Renal cortical epithelial cell (primary cell): ENCODE measurements at places on chromosomes 16 and 17. TPM values are rescaled to one million over a fixed set of nuclear protein-coding genes. Genes with fewer than 3 reads are reported as not detected.

ZNF319 gene
- 3.8 and 30.2 TPM in 2 replicates for total RNA-seq

- peak; percentile 54 for DNase-seq
Measured at GRCh38 chr16:68778551-68779231, 41.6 kb downstream of the CDH1 start.

DNA sequence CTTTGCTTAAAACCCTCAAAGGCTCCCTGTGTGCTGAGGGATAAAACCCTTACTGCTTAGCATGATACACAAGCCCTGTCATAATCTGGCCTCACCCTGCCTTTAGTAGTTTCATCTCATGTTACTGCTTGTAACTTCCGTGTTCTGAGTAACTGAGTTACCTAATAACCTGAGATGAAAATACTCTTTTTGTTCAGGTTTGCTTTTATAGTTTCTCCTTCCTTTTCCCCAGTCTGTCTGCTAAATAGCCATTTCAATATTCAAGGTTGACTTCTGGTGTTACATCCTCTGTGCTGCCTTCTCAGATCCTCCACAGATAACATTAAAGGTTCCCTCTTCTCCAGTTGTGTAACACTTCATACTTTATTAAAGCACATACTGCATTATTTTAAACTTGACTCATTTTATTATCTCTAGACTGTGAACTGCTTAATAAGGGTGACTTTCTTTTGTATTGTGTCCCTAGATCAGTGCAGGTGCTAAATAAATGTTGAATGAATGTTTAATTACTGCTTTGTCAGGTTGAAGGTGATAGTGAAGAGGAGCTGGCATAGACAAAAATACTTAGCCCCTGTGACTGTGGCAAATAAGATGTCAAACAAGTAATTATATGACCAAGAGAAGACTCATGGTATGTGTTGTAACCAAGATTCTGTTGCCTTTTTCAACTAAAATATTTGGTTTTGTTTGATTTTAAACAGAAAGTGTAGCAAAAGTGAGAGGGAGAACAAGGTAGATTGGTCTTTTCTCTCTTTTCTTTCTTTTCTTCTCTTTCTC is 47.8 kb downstream of the NFAT5 start:
- peak; percentile 81 for DNase-seq

DNA sequence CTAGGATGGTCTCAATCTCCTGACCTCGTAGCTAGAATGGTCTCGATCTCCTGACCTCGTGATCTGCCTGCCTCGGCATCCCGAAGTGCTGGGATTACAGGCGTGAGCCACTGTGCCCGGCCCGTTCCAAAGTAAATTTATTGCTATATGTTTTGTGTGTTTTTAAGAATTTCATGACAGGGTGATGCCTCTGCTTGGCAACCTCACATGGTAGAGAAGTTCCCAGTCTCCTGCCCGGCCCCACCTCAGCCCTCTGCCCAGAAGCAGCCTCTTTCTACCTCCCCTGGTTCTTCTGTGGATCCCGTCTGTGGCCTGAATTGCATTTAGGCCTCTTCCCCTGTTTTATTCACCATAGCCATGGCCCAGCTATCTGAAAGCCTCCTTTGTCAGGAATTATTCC is 55.0 kb downstream of the B9D1 start:
- DNase-seq = no peak

DNA sequence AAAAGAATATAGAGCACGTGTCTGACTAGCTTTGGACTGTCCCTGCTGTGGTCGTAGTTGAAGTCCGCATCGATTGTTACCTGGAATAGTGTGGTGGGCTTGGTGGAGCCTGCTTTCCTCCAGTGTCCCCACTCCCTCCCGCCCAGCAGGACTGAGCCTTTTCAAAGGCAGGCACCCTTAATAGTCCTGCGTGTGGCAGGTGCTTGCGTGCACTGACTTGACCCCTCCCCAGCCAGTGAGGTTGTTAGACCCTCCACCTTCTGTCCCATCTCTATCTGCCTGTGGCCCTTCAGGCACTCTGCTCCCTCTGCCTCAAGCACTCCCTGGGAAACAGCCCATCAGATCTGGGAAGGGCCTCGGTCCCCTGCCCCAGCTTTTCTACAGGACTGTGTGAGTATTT is 36.6 kb downstream of the TMEM11 start:
- no peak for DNase-seq

GRCh38 chr16:72397876-72398275 is 225.9 kb upstream of the PMFBP1 start:
- no peak for DNase-seq

KRT32 gene
- total RNA-seq = not detected in 2 replicates

DNA sequence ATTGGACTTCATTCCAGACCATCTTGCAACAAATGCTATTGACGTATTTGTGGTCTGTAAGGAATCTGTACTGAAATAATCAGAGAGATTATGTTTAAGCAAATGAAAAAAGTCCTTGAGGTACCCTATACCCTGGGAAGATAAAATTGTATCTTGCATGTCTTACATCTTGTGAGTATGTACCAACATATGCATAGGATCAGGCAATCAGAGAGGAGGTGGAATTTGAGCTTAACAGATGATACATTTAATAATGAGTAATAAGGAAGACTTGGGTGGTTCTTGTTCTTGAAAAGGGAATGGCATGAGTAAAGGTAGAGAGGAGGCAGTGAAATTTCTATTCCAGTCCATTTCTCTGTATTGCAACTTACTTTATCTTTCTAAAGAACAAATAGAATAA is 10.6 kb downstream of the MOSMO start:
- DNase-seq = no peak

GRCh38 chr17:40014375-40014980 is 762 bp upstream of the CSF3 start:
- no peak for DNase-seq

- no peak for DNase-seq
Measured at GRCh38 chr17:63837962-63838600, 4.4 kb downstream of the SMARCD2 start.

CHAD gene
- total RNA-seq = not detected in 2 replicates

MED9 gene
- total RNA-seq = 10.6 and 22.5 TPM in 2 replicates

ZNF267 gene
- 25.5 and 41.5 TPM in 2 replicates for total RNA-seq

DNA sequence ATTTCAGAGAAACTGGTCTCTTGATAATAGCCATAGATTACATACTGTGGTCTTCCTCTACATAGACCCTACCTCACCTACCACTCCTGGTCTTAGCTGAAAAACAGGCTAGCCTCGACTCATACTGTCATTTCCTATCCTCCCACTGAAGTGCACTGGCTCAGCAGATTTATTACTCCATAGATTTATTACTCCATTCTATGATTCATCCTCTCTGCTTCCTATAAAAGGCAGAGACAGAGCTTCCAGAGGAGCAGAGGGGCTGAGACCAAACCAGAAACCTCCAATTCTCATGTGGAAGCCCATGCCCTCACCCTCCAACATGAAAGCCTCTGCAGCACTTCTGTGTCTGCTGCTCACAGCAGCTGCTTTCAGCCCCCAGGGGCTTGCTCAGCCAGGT is at the start of gene CCL7:
Gene CCL7 (plus strand): TSS at position 253 of the 400 bp plus-strand sequence. CDS start 70 bp downstream, at position 323.
- peak; percentile 37 for DNase-seq

GRCh38 chr16:82730901-82731300 is 104.1 kb downstream of the CDH13 start:
- DNase-seq = no peak

GRCh38 chr16:6615636-6616035 is 717.0 kb upstream of the RBFOX1 start:
- no peak for DNase-seq

- no peak for DNase-seq
Measured at GRCh38 chr17:78796517-78796900, 14.4 kb upstream of the CYTH1 start.

- no peak for DNase-seq
Measured at GRCh38 chr17:79405823-79406222, 205.0 kb downstream of the RBFOX3 start.

DNA sequence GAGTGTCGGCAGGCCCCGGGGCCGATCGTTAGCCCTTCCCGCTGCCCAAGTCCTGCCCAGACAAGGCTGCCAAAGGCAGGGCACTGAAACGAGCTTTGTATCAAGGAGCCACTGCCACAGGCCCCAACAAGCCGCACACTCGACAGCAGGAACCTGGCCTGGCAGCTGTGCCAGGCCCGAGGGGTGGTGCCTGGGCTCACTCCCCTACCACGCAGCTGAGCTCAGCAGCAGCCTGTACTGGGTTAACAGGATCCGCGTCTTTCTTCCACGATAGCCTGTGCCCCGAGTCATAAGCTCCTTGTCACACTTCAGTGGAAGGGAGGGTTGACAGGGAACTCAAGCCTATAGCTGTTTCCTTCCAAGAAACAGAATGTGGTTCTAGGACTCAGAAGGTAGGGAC is 87.9 kb downstream of the ABR start:
- DNase-seq = no peak

- DNase-seq = no peak
Measured at GRCh38 chr16:11241480-11242204, 14.4 kb downstream of the SOCS1 start.

- DNase-seq = no peak
Measured at GRCh38 chr16:55728797-55729196, 73.0 kb downstream of the SLC6A2 start.

GRCh38 chr17:69461951-69462369 is 47.5 kb downstream of the MAP2K6 start:
- no peak for DNase-seq

FN3KRP gene
- 18.8 and 21.3 TPM in 2 replicates for total RNA-seq

DNA sequence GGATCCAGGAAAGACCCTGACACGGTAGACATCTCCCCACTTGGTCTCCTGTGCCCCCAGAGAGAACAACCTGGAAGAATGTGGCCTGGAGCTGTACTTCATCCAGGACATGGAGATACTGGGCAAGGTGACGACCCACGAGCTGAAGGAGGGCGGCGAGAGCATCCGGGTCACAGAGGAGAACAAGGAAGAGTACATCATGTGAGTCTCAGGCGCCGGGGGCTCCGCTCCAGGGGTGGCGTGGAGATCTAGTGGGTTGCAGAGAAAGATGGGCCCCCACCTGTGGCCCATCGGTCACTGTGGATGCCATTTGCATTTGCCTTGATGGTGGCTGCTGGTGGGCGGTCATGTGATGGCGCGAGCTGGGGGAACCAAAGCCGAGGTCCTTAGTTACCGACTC is 14.9 kb upstream of the CLEC18A start:
- DNase-seq = no peak

GRCh38 chr17:4598776-4599504 is 14.6 kb downstream of the SMTNL2 start:
- no peak for DNase-seq

C1QL1 gene
- total RNA-seq = 0.35 and 0.45 TPM in 2 replicates

- no peak for DNase-seq
Measured at GRCh38 chr17:71759422-71760060, 361.3 kb upstream of the SOX9 start.

GRCh38 chr17:56528696-56529095 is 64.8 kb upstream of the NOG start:
- DNase-seq = no peak

DNA sequence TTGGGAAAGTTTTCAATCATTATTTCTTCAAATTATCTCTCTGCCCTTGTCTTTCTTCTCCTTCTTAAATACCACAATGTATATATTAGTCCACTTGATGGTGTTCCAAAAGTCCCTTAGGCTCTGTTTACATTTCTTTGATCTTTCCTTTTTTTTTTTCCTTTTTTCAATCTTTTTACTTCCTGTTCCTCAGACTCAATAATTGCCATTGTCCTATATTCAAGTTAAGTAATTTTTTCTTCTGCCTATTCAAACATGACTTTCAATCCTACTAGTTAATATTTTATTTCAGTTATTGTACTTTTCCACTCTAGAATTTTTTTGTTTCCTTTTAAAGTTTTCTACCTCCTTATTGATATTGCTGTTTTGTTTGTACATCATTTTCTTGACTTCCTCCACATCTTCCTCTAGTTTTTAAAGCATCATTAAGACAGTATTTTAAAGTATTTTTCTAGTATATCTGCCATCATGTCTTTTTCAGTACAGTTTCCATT is 15.8 kb upstream of the UQCRC2 start:
- DNase-seq = peak; percentile 19

- DNase-seq = no peak
Measured at GRCh38 chr16:29702269-29702668, 23.3 kb downstream of the QPRT start.

- DNase-seq = no peak
Measured at GRCh38 chr16:68086860-68087268, 1.7 kb downstream of the NFATC3 start.

CISD3 gene
- total RNA-seq = 2.0 and 2.4 TPM in 2 replicates

DNA sequence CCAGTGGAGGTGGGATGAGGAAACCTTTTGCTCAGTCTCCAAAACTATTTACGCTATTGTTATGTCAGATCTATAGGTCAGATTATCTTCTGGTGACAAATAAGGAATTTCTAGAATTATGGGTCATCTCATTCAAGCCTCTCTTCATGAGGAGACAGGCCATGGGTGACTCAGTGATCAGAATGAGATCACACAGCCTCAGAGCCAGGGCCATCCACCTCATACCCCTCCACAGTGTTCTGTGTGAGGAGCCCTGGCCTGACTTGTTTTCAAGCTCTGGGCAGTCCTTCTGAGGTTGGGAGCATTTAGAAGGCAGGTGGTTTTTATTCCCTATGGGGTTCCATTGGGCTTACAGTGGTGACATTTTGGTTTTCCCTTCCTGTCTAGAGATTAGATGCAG is 26.5 kb downstream of the YPEL2 start:
- DNase-seq = peak; percentile 63

ACBD4 gene
- total RNA-seq = 7.2 and 9.6 TPM in 2 replicates

DNA sequence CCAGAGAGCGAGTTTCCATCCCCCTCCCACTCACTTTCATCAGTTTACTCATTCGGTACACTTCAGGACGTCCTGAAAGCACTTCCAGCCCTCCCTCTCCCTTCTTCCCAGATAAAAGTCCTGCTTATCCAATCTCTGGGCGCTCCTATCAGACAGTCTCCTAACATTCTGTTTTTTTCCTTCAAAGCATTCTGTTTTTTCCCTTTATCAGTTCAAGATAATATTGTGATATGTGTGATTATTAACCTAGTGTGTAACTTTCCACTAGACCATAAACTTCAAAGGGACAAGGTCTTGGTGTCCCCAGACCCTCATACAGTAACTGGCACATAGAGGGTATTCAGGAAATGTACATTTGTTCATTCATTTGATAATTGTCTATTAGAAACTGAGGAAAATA is 24.4 kb upstream of the C16orf87 start:
- DNase-seq = no peak

KRTAP1-1 gene
- total RNA-seq = 0.25 and 0.35 TPM in 2 replicates

NPIPB2 gene
- total RNA-seq = 1.0 and 4.0 TPM in 2 replicates

GRCh38 chr17:8463099-8463498 is 27.4 kb downstream of the NDEL1 start:
- no peak for DNase-seq

PPP1R27 gene
- not detected in 2 replicates for total RNA-seq

DNA sequence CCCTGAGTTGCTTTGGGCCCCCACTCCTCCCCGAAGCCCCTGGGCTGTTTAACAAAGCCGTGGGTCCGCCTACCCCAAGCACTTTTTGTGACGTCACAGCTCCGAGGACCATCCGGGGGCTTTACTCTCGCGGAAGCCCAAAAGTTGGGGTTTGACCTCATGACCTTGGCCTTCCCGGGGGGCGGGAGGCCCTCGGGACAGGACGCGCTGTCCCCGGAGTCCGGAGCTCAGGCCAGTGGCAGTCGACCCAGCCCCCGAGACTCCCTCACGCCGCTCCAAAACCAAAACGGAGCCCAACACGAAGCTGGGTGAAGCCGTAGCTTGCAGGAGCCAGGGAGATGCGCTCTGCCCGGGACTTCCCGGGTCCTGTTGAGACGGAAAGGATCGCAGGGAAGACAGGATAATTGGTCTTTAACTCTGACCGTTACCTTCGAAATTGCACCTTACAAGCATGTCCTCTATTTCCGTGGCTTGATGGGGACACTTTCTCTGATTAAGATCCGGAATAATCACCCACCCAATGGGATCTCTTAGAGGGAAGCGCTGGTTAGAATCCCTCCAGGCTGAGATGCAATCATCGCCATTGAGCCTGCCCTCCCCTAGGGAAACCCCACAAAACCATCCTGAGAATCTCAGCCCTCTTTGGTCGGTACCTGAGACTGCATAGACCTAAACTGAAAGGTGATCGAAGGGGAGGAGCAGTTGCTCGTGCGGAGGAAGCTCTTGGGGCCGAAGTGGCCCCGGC is 4.9 kb upstream of the SOX9 start:
- no peak for DNase-seq
